ENCODE measurements at places on chromosomes 6 and 20. TPM values are rescaled to one million over a fixed set of nuclear protein-coding genes. Genes with fewer than 3 reads are reported as not detected.

GRCh38 chr6:157651731-157652490, 171.1 kb upstream of the SNX9 start:
- no peak for DNase-seq

GRCh38 chr6:43838276-43839036, 68.4 kb downstream of the VEGFA start:
- DNase-seq = peak; percentile 18

GRCh38 chr6:129865013-129865412, 3.9 kb upstream of the TMEM244 start:
- no peak for DNase-seq

DNA sequence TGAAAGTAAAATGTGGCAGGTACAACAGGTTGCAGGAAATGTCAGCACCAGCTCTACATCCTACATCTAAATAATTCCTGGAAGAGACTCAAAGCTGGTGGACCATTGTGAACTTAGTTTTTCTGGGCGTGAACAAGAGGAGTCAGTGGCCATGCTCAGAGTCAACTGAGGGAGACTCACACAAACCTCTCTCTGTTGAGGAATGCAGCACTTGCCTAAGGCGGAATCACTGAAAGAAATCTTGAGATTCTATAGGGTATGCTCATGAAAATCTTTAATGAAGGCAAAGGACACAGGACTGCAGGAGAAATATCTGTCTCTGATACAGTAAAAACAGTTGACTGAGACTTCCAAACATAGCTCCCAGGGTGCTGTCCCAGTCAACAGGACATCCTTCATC, 22.5 kb downstream of the SLC17A4 start:
- DNase-seq = no peak

- DNase-seq = no peak
Observed at GRCh38 chr6:46136831-46137230, 7.0 kb downstream of the ENPP4 start.

DNA sequence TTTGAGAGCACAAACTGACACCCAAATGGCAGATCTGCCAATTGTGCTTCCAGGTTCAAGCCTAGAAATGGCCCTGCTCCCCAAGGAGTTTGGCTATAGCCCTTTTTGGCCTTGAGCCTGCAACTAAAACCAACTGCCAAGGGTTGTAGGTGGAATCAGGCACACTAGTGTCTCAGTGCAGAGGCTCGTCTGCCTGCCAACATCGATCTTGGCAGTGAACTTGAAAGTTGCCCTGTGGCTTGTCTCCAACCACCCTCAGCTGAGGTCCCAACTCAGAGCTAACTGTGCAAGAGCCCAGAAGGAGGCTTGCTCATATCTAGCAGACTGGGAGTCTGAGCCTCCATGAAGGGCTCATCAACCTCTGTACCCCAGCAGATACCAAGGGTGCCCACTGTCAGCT, 92.7 kb upstream of the GLP1R start:
- DNase-seq = no peak

GRCh38 chr6:56079751-56080540, 167.4 kb downstream of the COL21A1 start:
- no peak for DNase-seq

DNA sequence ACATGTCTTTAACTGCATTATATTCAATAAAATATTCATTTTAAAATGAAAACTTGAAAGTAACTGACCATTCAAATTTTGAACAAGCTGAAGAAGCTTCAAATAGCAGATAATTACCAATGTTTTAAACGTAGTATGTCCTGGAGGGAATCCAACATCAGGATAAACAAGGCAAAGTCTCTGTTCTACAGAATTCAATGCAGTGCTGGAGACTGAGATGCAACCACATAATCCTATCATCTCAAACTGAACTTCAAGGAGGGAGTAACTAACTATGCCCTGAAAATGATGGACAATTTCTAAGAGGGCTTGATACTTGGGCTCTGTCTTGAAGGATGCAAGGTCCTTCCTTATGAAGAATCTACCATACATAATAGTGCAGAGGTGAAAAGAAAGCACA, 100.7 kb downstream of the PRKN start:
- no peak for DNase-seq

GRCh38 chr6:112579601-112580000, 232.5 kb downstream of the RFPL4B start:
- DNase-seq = no peak

- no peak for DNase-seq
Observed at GRCh38 chr6:26342106-26343004, 22.6 kb upstream of the BTN3A2 start.

- DNase-seq = no peak
Observed at GRCh38 chr20:25437153-25437581, 29.7 kb downstream of the GINS1 start.

DNA sequence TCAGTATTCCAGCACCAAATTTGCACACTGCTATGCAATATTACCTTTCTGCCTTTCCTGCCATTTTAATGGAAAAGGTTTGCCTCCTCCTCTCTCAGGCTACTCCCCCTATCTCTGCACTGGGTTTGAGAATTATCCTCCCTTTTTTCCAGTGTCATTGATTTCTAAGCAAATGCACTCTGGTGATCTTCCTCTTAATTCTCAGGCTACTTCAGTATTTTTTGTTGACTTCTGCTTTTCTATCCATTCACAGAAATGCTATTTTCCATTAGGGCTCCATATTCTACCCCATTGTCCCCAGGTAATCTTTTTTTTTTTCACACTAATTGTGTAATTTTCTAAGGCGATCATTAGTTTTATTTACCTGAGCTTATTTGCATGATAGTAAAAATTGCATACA, 144.0 kb downstream of the GJA1 start:
- DNase-seq = no peak

- DNase-seq = no peak
Observed at GRCh38 chr6:25442898-25443297, 163.7 kb downstream of the CARMIL1 start.

- DNase-seq = no peak
Observed at GRCh38 chr6:5246141-5247097, 14.3 kb downstream of the LYRM4 start.

DNA sequence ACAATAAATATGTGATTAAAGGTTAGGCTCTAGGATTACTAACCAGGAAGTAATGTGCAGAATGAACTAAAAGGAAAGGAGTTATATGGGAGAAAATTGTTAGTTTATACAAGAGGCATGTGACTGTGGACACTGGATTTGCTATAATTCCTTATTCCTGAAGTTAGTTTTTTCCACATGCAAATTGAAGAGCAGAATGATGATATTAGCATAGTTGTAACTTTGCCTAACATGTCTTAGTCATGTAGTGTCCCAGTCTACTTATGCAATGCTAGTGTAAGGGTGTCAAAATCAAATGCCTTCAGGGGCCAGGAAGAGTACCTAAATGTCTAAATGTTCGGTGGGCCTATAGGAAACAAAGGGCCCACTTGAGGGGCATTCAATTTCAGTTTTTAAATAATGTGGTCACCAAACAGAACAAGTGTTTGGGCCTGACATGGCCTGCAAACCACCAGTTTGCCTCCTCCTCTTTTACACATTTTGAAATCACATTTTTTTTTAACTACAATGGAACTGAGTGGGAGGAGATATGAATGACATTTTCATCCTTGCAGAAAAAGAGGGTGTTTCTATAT, 28.0 kb upstream of the CEP85L start:
- no peak for DNase-seq

- no peak for DNase-seq
Observed at GRCh38 chr20:59912609-59913008, 20.8 kb downstream of the SYCP2 start.

DNA sequence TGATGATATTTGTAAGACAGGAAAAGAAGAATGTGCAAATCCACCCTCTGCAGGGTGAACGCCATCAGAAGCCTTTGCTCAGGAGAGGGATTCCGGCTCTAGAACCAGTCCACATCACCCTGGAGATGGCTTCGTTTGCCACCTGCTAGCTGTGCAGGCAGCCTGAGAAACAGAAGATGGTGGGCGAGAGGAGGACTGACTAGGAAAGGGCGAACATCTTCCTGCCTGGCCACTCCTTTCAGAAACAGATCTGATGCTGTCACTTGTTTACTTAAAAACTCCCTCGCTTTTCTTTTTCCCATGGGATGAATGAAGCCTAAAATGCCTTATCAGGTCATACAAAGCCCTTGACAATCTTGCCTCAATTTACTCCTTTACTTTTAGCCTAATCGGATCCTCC, 1.2 kb downstream of the PTPRA start:
- no peak for DNase-seq

DNA sequence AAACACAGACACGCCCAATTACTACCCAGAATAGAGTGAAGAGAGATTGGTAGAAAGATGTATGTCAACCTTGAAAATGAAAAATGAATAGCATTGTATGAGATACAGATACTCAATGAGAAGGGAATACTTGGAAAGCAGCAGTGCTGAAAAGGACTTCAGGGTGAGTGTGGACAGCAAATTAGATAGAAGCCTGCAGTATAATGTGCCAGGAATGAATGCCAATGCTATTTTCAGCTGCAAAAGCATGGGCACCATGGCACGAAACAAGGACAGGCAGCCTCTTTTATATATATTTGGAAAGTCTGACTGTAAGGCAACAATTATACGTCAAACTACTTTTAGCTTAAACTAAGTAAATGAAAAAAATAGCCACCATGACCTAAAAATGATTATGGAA, 118.2 kb downstream of the PTCHD4 start:
- DNase-seq = peak; percentile 29

DNA sequence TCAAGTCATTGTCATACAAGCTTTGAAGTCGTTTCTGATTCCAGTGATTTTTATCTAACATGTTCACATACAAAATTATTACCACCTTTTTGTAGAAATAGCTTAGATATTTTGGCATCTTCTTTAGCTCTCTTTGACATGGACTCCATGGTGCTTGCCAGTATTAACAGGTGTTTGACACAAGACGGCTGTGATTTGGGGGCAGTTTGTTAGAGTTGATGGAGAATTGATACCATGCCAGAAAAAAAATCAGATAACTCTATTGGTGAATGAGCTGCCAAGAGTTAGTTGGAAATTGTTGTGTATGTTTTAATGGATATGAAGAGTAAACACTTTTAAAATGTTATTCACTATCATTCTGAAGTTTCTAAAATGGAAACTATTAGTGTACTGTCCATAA, 146.6 kb upstream of the LAMP5 start:
- no peak for DNase-seq

- DNase-seq = no peak
Observed at GRCh38 chr6:149558029-149558428, 8.1 kb upstream of the GINM1 start.

The L3MBTL1 gene
- 3.5 TPM for total RNA-seq

The FAXC gene
- 0.14 TPM for total RNA-seq

The DSP gene
- total RNA-seq = 386 TPM

The IRF4 gene
- total RNA-seq = 0.08 TPM

The APOBEC2 gene
- 213 TPM for total RNA-seq

The FAM217A gene
- total RNA-seq = not detected

The TMEM200A gene
- total RNA-seq = not detected

The ZNF165 gene
- 0.42 TPM for total RNA-seq

The TINAG gene
- total RNA-seq = 0.87 TPM

The OPRL1 gene
- total RNA-seq = 1.3 TPM

The ABHD16B gene
- total RNA-seq = not detected

The SERINC3 gene
- total RNA-seq = 105 TPM
